MCF 10A (cell line): ENCODE measurements at places on chromosomes 6 and 20. TPM values are rescaled to one million over a fixed set of nuclear protein-coding genes. Genes with fewer than 3 reads are reported as not detected.

Gene MDC1
- total RNA-seq: 50.6 and 54.5 TPM in 2 replicates

Gene HEY2
- total RNA-seq: not detected in 2 replicates

Gene TTLL9
- total RNA-seq: 0.19 TPM in 1 of 2 replicates, not detected in the other

Gene SYNDIG1
- not detected in 2 replicates for total RNA-seq

Gene MLIP
- total RNA-seq: 0.61 TPM in 1 of 2 replicates, not detected in the other

Gene ZBTB12
- 3.6 and 4.0 TPM in 2 replicates for total RNA-seq

Gene BHLHE23
- total RNA-seq: not detected in 2 replicates

Gene ELOVL2
- total RNA-seq: not detected in 2 replicates

Gene HDGFL1
- total RNA-seq: not detected in 2 replicates

Gene ZGPAT
- total RNA-seq: 19.5 and 22.2 TPM in 2 replicates

Gene DSTN
- 217 and 280 TPM in 2 replicates for total RNA-seq

Gene MPIG6B
- total RNA-seq: not detected in 2 replicates

Gene DNAAF9
- total RNA-seq: 7.6 and 9.2 TPM in 2 replicates

Gene KIAA1755
- total RNA-seq: not detected in 2 replicates

Gene ULBP3
- 4.9 and 6.3 TPM in 2 replicates for total RNA-seq

Gene DEFB113
- not detected in 2 replicates for total RNA-seq

Gene HLA-DMB
- total RNA-seq: not detected in 2 replicates

Gene ZNF831
- total RNA-seq: not detected in 2 replicates

Gene SCRT2
- not detected in 2 replicates for total RNA-seq

Gene PBOV1
- total RNA-seq: not detected in 2 replicates

Gene DPPA5
- total RNA-seq: not detected in 2 replicates

Gene FAM162B
- not detected in 2 replicates for total RNA-seq
